ENCODE measurements at places on chromosomes 16 and 17.
A peak's percentile ranks its signal among the peaks of the same experiment; 100 is the strongest.

DNA sequence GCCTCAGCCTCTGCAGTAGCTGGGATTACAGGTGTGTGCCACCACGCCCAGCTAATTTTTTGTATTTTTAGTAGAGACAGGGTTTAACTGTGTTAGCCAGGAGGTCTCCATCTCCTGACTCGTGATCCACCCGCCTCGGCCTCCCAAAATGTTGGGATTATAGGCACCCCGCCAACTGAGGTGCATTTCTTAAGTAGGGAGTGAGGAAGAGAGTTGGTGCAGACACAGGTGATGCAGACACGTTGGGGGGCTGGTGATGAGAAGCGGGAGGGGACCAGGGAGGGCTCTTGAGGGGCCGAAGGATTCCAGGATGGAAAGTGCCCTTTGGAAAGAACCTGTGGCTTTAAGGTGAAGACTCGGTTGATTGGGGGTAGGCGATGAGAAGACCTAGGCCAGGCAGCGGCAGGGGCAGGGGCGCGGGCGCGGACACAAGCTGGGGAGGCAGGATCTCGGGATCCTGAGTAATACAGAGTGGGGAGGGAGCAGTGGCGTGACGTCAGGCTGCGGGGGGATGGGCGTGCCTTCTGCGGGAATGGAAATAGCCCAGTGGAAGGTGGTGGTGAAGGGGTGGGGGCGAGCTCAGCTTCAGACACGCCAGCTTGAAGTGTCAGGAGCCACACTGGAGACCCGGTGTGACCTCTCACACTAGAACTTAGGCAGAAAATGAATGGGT, 2.5 kb upstream of the ATP6V0C start:
- peak; percentile 85 for DNase-seq

- no peak for DNase-seq
These were observed 66.3 kb downstream of the BPTF start for GRCh38 chr17:67891481-67892119.

GRCh38 chr16:56801762-56802161, 63.2 kb upstream of the SLC12A3 start:
- no peak for DNase-seq

- DNase-seq = no peak
These were observed 26.0 kb downstream of the ZDHHC7 start for GRCh38 chr16:84985079-84986065.

- no peak for DNase-seq
These were observed 11.9 kb downstream of the ABCC12 start for GRCh38 chr16:48143812-48144368.

DNA sequence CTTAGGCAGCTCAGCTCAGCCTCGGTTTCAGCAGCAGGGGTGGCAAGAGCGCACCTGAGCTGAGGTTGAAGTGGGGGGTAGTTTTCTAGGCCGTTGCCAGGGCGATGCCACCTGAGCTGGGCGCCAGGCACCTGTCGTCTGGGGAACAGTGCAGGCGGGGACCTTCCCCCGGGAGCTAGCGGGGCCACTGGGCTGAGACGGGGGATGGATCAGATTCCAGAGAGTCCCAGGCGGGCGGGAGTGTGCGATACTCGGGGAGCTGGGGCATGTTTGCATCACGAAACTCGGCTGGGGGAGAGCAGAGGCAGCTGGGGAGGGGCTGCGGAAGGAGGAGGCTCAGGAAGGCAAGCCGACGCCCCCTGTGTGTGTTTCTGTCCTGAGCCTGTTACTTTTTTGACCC, 477 bp upstream of the CLDN9 start:
- no peak for DNase-seq

DNA sequence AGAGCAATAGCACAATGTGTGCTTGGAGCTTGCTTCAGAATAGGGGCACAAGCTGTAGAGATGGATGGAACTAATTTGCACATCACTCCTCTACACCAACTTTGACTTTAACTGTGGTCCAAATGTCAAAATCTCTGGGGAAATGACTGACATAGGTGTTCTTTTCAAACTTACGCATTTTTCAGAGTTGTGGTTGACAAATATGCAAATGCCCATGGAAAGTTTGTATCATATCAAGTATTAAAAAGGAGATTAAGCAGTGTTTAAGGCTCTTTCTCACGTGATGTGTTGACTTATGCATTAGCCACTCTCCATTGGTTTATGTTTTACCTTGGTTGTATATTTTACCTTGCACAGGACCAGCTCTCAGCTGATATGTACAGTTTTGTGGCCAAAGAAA, 77.1 kb downstream of the ELAC2 start:
- DNase-seq = no peak

DNA sequence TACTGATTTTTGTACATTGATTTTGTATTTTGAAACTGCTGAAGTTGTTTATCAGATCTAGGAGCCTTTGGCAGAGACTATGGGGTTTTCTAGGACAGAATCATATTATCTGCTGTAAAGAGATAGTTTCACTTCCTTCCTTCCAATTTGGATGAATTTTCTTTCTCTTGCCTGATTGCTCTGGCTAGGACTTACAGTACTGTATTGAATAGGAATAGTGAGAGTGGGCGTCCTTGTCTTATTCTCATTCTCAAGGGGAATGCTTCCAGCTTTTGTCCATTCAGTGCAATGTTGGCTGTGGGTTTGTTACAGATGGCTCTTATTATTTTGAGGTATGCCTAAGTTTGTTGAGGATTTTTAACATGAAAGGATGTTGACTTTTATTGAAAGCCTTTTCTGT, 290.1 kb downstream of the MAP2K4 start:
- no peak for DNase-seq

- no peak for DNase-seq
These were observed 244.2 kb upstream of the CDH11 start for GRCh38 chr16:65365732-65366715.

DNA sequence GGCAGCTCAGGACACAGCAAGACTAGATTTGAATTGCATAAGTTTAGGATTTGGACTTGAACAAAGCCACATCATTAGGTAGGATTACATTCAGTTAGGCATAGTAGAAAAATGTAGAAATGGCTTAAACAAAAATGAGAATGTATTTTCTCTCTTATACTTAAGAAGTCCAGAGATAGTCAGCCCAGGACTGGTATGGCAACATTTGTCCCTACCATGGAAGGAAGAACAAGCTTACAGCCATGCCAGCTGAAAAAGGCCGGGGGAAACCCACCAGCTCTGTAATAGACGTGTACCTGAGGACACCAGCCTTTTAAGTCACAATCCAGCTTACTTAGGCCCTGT, 11.2 kb upstream of the TMIGD1 start:
- DNase-seq = no peak

DNA sequence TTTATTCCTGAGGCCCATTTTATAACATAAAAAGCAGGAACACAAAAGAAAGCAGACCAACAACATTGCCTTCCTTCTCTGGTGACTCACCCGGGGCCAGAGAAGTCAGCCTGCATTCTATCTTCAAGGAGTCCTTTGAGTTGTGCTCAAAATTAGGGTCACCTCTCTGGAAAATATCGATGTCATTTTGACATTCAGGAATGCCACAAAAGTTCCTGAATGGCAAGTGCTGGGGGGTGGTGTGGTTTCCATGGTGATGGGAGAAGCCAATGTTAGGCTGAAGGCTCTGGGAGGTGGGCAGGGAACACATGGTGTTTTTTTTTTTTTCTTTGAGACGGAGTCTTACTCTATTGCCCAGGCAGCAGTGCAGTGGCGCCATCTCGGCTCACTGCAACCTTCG, 159.6 kb downstream of the HAPSTR1 start:
- DNase-seq = no peak

DNA sequence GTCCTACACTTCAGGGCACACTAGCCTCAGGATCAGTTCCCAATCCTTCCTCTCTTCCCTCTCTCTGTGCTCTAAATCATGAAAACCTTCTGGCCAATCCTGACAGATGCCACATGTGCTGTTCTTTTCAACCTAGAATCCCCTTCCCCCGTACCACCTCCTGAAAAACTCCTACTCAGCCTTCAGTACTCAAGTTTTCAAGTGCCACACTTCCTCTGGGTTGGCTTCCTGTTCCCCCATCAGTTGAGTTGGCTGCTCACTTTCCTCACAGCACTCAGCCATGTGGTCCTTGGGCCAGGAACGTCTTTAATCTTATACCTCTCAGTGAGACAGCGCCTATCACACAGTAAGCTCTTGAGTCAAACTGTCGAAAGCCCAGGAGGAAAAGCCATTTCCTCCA, 3.3 kb downstream of the ASPHD1 start:
- DNase-seq = no peak

GRCh38 chr17:57861000-57861789, 11.4 kb upstream of the MRPS23 start:
- peak; percentile 89 for DNase-seq

GRCh38 chr16:87698676-87699199, 67.0 kb downstream of the KLHDC4 start:
- no peak for DNase-seq

GRCh38 chr16:86229283-86229682, 281.0 kb upstream of the FOXF1 start:
- DNase-seq = no peak

- DNase-seq = no peak
These were observed 27.1 kb downstream of the SLC39A11 start for GRCh38 chr17:73065376-73065775.
